ENCODE measurements at places on chromosomes 5 and 9. TPM values are rescaled to one million over a fixed set of nuclear protein-coding genes. Genes with fewer than 3 reads are reported as not detected.

DNA sequence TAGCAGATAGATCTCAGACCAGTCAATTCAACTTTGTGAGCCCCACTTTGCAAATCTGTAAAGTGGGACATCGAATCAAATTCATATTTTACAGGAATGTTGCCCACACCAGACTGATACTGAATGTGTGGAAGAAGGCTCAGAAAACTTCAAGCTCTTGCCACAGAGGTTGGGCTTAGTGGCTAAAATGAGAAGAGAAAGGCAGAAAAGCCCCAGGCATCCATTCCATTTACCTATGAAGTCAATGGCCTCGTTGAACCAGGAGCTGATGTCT is 1.7 kb downstream of the DUSP1 start:
- DNase-seq, result no peak

DNA sequence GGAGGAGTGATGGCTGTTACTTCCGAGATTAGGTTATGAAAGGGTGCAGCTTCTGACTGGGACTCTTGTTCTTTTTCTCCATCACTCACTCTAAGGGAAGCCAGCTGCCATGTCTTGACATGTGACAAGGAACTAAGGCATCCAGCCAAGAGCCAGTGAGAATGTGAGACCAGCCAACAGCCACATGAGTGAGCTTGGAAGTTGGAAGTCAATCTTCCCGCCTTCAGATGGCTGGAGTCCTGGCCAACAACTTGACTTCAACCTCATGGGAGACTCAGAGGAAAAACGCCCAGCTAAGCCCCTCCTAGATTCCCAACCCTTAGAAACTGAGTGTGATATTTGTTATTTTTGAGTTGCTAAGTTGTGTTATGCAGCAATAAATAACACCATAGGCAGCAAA is 201.1 kb downstream of the SNX18 start:
- peak; percentile 47 for DNase-seq

GRCh38 chr5:69404659-69405330 is 10.1 kb upstream of the MARVELD2 start:
- no peak for DNase-seq

DNA sequence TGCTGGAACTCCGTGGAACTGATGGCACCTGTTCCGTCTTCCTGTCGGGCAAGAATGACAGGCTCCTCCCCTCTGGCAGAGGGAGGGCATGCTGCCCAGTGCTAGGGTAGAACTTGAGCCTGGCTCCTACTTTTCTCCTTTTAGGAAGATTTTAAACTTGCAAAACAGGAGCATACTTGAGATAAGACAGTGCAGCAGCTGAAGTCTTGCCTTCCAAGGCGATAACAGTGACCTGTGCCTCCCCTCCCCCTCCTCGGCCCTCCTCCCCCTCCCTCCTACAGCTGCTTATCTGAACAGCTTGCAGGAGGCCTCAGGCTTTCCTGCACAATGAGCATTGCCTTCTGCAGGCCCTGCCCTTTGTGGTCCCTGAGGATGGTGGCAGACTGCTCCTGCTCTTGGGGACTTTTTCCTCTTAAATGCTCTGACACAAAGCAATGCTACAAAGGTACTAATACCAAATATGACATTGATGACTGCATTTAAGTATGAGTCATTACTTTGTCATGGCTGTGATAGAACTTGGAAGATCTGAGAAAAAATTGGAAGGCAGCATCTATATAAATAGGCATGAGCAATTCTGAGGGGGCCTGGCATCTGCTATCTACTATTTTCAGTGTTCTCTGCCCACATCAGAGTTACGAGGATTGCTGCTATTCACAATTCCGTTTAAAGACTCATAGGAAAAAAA is 2.0 kb downstream of the GADD45G start:
- DNase-seq, result no peak

- no peak for DNase-seq
Measured at GRCh38 chr9:115757461-115757860, 396.1 kb upstream of the PAPPA start.

DNA sequence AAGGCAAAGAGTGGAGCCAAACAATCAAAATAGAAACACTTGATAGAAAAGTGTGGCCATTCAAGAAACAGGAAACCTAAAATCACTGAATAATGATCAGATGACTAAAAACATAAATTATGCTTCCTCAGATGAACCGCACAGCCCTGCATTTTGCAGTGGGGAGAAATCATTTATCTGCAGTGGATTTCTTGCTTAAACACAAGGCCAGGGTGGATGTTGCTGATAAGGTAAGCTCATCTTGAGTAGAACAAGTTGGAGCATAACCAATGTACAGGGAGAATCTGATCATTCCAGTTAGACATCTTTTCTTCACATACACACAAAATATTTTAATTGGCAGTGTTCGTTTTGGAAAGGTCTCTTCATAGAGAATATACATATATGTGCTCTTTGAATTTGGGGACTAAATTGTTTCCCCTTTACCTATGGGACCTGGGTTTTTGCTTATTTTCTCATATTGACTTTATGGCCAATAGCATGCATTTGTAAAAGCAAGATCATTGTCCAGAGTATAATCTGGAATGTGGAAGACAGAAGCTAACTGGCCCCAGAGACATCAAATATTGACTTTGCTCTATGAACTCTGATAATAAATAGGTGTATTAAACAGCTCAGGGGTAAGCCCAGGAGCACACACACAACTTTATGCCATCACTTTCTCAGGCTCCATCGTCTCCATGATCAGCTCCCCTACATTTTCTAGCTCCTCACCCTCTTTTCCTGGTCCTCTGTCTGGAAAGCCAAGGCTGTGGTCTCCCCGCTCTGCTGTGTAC is 9.1 kb downstream of the ANKDD1B start:
- no peak for DNase-seq

- no peak for DNase-seq
Measured at GRCh38 chr9:124858330-124859046, 3.3 kb downstream of the RPL35 start.

DNA sequence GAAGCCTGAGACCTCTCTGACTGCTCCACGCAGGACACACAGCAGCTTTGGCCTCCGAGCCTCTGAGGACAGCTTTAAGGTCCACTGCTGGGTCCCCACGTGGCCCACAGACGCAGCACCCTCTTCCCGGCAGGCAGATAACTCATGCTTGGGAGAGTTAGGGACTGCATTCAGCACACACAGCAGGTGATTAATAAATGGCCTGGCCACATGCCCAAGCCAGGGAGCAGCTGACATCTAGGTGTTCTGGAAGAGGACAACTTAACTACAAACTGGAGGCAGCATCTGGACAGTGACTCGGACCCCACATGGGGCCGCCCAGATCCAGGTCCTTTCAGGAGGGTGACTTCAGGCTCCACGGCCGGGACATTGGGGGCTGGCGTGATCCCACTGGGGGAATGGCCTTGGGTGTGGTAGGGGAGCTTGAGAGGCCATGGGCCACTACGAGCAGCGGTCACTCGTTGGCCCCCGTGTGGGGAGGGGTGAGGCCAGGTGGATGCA is 11.3 kb downstream of the NINJ1 start:
- no peak for DNase-seq

DNA sequence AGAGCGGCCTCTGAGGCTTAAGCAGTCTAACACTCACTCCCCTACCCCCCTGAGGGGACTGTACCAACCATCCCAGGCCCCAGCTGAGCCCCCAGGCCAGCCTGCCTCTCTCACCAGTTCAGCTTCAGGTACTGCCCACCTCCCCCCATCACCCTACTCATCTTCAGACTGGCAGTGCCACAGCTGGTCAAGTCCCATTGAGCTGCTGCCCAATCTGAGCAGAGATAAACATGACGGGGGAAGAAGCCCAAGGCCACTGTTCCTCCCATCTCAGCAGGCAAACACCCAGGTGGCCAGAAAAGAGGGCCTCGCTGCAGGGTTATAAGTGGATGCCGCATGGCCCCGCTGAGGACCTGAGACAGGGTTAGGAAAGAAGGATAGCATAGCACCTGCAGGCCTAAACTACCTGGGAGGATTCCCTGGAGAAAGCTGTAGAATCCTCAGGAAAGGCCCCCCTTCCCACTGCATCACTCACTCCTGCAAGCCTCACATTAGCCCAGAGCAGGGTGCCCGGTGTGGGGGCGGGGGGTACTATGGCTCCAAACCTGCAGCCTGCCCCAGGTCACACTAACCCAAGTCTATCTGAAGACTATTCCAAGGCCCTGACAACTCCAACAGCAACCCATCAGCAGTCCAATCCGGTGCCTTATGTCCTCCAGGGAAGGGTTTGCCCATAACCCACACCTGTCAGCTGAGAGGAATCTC is 3.6 kb downstream of the B4GALT1 start:
- no peak for DNase-seq

- DNase-seq, result no peak
Measured at GRCh38 chr5:16780325-16780724, 155.8 kb downstream of the MYO10 start.

DNA sequence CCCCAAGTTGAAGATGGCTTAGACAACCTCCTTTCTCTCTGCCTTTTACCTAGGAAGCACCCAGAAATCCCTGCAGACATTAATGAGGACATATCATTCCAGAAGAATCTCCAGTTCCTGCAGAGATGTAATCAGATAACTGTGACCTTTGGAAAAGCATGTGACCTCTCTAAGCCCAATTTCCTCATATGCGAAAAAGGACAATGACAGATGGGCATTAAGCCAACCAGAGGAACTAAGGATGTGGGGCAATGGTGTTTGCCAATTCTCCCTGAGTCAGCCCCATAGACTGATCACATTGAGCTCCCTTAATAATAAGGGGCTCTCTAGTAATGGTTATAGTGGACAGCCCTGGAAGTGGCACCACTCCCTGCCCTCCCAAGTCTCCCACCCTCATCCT is 10.1 kb upstream of the FOXI1 start:
- DNase-seq, result no peak

DNA sequence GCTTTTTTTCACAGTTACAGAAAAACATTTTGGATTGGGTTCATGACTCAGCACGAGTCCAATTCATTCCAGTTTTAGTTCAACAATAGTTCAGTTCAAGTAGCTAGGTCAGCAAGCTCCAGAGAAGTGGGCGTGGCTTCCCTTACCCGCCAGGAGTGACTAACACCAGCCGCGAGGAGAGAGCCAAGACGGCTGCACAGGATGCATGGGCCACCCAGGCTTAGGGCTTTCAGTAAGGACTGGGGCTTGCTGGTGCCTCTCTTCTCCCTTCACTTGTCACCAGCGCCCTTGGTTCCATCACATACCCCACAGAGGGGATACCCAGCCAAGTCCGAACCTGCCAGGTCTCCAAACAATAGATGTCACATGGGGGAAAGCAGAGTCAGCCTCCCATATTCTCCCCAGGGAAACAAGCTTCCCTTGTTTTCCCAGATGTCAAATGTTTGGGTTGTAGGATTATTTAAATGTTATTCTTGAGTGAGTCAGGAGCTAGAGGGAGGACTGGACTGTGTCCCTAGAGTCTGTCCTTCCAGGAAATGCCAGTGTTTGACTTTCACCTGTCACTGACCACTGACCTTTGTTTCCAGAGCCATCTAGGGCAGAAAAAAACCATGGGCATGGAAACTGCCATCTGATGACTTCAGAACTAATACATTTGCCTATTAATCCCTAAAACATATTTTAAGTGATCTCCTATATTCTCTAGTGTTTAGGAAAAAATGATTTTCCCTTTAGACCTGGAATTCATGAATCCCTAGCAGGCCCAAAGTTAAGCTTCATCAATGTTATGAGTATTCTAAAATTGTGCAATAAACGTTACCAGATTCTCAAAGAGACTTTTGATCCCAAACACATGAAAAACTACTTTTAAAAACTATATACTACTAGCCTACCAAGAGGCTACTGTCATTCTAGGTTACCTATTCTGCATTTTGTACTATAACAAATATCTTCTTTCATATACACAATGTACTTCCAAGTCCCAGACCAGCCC is 51.9 kb downstream of the NIPAL4 start:
- peak; percentile 56 for DNase-seq

DNA sequence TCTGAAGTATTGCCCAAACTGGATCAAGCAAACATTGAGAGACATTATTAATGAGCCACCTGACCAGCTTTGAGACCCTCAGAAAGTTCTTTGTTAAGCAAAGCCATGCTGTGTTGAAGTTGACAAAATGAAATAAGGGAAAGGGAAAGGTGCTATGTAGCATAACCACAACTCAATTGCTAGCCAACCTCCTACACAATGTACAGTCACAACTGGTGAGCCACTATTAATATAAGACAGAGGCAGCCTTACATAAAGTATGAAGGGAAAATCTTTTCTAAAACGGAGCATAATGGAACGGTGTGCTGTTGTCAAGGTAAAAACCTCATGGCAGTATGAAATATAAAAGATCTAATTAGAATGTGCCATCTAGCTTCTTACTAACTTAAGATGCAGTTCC is 375.8 kb upstream of the ST8SIA4 start:
- no peak for DNase-seq

DNA sequence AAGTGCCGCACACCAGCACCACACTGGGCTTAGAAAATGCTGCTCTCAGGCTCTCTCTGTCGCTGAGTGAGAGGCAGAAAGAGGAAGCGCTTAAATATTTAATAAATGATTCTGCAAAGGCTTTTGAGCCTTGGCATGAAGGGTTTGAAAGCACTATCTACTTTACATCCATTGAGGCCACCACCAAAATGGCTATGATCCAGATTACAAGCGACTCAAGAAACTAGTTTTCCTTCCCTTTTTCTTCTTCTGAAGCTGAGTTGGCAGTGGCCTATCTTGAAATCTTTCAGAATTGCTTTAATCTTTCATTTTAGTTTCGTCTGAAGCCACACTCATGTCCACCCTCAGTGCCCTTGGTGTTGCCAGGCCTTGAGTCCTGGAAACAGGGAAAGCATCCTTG is 59.5 kb downstream of the EBF1 start:
- DNase-seq, result no peak

DNA sequence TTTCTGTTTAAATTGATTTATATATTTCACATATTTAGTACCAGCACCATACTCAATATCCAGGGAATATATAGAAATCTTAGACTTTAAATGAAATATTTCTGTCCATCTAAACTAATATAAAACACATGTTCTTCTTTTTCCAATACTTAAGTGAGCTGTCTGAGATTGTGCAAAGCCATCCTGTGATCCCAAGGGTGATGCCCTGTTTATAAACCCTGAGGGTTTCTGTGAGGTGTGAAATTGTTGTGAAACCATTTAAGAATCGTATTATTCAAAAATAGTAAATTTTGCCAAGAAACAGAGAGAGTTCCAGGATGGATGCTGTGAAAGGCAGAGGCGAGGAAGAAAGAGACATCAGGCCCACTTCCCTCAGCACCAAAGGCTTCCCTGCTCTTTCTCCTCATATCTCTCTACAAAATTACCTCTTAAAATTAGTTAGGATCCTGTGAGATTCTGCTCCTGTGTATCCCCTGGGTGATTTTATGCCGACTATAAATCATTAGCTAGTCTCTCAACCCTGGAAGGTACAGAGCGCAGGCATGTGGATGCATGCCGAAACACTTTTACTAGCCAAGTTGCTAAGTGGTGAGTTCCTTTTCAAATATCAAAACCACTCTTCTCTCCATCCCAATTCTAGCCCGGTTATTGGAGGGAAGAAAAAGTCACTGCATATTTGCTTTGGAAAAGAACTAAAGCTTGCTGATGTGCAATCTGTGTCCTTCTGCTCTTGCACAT is 183.0 kb downstream of the GLIS3 start:
- no peak for DNase-seq

Gene SH3PXD2B
- 35.0 TPM for polyA plus RNA-seq

Gene RNF20
- 71.9 TPM for polyA plus RNA-seq

Gene CD72
- 2.7 TPM for polyA plus RNA-seq

Gene BTNL9
- polyA plus RNA-seq, result 11.5 TPM

Gene SPINK1
- polyA plus RNA-seq, result 37.7 TPM

Gene TMEM252
- 8.6 TPM for polyA plus RNA-seq

Gene PCDHA12
- 0.11 TPM for polyA plus RNA-seq

Gene PDE8B
- 4.7 TPM for polyA plus RNA-seq

Gene GZMA
- 0.42 TPM for polyA plus RNA-seq
